Type B pancreatic cell (in vitro differentiated cells): ENCODE measurements at places on chromosomes 4 and X.

DNA sequence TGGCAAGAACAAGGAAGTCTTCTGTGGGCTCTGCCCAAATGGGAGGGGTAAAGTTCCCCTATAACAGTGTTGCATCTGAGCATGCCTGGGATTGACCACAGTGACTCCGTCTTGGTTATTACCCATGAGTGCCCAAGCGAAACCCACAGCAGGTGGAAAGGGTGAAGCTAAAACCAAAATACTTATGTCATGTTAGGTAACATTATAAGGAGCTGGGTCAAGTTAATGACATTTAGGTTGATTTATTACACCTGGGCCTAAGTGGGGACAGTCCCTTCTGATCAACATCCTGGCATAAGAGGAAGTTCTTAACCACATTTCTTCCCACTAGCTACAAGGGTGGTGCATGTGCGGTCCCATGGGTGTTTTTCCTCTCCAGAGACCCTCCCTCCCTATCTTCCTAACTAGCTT is 1.3 kb upstream of the ZNF732 start:
- no peak for DNase-seq

GRCh38 chr4:53925050-53925605 is 139.3 kb downstream of the CHIC2 start:
- DNase-seq: no peak

DNA sequence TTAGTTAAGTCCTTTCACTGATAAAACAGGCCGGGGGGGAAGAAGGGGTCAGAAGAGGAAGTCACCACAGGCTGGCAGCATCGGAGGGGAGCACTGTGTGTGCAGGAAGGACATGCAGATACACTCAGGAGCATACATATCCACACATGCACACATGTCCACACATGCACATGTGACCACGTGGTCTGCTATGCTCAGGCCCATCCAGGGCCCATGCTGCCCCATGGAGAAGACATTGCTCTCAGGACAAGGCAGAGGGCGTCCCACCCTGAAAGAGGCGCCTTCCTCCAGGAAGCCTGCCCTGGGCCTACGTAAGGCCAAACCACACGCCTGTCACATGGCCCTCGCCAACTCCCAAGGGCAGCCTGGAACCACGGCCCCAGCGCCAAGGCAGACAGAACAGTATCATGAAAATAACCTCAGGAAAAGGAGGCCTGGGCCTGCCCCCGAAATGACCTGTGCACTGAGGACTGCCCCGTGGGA is 15.8 kb downstream of the WDR1 start:
- no peak for DNase-seq

GRCh38 chrX:30713061-30713525 is 59.9 kb downstream of the GK start:
- DNase-seq: no peak

DNA sequence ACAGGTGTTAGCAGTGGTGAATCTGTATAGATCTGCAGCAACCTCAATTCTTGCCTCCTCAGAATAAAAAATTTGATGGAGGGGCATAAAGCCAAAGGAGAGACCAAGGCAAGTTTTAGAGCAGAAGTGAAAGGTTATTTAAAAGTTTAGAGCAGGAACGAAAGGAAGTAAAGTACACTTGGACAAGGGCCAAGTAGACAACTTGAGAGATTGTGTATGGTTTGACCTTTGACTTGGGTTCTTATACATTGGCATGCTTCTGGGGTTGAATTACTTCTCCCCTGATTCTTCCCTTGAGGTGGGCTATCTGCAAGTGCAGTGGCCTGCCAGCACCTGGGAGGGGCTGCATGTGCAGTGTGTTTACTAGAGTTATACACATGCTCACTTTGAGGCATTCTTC is 278.8 kb upstream of the NDST3 start:
- DNase-seq: no peak

GRCh38 chr4:100984901-100985300 is 362.4 kb downstream of the PPP3CA start:
- DNase-seq: no peak

- no peak for DNase-seq
Measured at GRCh38 chr4:89021684-89022083, 35.3 kb downstream of the FAM13A start.

- DNase-seq: no peak
Measured at GRCh38 chrX:88560673-88561330, 186.2 kb upstream of the CPXCR1 start.

DNA sequence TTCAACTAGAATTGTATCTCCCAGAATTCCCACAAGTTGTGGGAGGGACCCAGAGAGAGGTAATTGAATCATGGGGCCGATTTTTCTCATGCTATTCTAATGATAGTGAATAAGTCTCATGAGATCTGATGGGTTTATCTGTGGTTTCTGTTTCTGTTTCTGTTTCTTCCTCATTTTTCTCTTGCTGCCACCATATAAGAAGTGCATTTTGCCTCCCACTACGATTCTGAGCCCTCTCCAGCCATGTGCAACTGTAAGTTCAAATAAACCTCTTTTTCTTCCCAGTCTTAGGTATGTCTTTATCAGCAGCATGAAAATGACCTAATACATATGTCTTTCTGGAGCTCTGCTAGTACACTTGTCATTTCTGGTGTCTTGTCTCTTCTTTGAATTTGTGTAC is 22.1 kb upstream of the OR13H1 start:
- DNase-seq: no peak

- no peak for DNase-seq
Measured at GRCh38 chr4:112585977-112586736, 50.6 kb downstream of the ZGRF1 start.

- DNase-seq: no peak
Measured at GRCh38 chrX:138748480-138748879, 37.0 kb upstream of the FGF13 start.

GRCh38 chr4:85092536-85092935 is 126.0 kb upstream of the WDFY3 start:
- DNase-seq: no peak

DNA sequence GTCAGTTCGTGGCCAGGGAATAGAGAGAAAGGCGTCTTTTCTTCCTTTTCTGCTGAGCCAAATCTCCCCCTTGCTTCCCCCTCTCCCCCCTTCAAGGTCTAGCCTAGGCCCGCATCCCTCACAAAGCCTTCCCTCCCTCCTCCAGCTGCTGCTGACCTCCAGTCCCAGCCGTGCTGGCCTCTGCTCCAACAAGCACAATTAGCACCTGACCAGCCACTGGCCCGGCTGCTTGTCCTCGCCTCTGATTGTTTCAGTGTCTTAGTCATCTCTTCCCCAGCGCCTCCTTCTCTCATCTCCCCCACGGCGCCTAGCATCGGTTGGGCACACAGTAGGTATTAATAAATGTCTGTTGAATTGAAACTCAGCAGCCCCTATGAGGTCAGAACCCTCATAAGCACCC is 4.2 kb downstream of the ELF4 start:
- DNase-seq: no peak

DNA sequence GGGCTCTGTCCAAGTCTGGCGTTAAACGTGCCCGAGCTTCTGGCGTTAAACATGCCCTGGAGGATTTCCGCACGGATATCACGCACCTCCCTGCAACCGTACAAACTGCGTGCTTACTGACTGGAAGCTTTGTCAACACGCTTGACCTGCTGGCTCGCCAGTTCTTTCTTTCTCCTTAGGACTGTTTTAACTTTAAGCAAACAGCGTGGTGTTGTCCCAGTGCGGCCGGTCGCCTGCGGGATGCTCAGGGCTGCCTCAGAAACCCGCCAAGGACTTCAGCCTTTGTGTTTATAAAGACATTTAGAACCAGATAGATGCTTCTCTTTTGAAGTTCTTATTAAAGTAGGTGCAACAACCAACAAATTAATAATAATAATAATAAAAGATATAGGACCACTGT is 946.0 kb downstream of the RAB28 start:
- no peak for DNase-seq

DNA sequence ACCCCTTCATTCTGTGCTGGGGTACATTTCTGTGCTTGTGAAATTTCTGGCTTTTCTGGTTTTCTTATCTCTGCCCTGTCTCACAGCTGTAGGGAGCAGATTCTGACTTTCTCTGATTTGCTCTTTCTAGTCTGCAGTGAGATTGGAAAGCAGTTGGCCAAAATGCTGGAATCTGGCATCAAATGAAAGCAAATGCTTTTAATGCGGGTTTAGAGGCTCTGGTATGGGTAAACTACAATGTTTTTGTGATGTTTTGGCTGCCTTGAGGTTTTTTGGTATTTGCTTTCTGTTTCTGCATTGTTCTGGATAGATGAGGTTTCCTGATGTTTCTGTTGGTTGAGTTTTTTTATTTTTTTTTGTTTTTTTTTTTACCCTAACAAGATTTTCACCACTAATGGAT is 23.8 kb downstream of the SMIM20 start:
- no peak for DNase-seq

DNA sequence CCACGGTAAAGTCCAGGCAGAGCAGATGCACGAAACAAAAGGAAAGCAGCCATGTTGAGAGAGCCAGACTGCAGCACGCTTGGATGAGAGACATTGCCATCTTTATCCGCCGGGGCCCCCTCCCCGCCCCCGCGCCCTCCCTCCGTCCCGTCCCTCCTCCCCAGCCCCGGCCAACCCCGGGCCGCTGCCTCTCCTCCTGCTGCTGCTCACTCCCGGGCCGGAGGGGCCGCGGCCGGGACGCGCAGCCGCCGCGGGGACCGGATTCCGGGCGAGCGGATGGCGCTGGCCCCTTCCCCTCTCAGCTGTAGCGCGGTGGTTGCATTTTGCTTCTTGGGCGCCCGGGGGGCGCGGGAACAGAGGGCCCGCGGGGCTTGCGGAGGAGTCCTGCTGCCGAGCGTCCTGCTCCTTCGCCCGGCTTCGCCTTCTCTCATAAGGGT is 542 bp downstream of the RNF150 start:
- DNase-seq: peak; percentile 72

GRCh38 chr4:17736484-17736883 is 44.9 kb downstream of the FAM184B start:
- peak; percentile 7 for DNase-seq

DNA sequence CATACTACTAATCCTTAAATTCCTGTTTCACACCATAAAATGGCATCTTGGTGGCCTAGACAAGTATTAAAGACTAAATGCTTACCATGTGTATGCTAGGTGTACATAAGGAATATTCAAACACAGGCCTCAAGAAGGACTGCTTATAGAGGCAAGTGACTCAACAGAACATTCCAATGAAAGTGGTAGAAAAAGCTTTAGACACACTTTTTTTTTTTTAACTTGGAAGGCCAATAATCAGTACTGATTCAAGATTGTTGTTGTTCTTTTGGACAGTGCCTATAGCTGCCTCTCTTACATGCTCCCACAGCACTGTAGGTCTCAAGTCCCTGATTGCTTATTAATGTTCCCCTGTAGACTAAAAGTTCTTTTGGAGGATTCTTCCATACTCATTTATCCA is 77.6 kb downstream of the FBXL5 start:
- DNase-seq: no peak

DNA sequence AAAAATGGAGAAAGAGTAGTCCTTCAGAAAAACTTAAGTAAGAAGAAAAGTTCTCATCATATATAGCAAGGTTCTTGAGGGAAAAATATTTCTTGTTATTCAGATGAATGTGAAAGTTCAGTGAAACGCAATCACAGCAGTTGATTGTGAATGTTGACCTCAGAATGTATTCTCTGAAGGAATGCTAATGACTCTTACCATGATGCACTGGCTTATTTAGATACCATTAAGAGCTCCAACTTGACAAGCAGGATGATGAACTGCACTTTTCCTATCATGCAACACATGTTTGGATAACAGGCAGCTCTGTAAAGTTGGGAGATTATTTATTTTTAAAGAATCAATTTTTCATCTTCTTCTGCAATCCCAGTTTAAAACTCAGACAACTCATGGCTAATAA is 115.5 kb upstream of the MYOZ2 start:
- no peak for DNase-seq

DNA sequence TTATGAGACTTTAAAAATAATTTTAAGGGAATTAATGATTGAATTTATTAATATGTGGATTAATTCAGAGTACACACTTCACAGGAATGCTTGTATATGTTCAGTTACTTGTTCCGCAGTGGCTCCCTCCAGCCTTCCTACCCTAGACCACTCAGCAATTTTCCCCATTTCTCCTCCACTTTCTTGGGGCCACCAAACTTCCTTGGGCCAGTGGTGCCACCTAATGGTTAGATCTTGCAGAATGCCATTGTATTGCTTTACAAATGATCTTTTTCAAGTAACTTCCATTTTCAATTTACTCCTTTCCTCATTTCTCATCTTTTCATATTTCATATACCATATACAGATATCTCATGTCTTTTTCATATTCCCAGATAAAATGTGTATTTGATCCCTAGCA is 3.6 kb upstream of the RNF175 start:
- DNase-seq: no peak

DNA sequence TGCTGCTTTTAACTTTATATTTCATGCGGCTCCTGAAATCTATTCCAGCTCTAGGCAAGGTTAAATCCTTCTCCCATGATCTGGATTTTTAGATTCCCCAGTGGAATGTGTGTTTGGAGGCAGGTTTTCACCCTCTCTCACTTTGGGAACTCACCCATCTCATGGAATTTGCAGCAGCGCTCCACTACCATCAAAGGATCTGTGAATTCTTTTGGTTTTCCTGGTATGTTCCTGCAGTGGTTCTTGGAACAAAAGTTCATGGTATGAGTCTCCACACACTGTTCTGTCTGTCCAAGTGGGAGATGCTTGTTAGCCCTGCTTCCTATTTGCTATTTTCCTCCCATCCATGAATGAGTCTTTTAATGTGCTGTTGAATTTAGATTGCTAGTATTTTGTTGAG is 14.0 kb downstream of the APOOL start:
- no peak for DNase-seq

GRCh38 chr4:163966612-163967011 is 472.1 kb downstream of the TMA16 start:
- DNase-seq: no peak

- no peak for DNase-seq
Measured at GRCh38 chrX:108699368-108699767, 37.0 kb downstream of the IRS4 start.

GRCh38 chr4:791898-792625 is 33.9 kb downstream of the CPLX1 start:
- DNase-seq: no peak

DNA sequence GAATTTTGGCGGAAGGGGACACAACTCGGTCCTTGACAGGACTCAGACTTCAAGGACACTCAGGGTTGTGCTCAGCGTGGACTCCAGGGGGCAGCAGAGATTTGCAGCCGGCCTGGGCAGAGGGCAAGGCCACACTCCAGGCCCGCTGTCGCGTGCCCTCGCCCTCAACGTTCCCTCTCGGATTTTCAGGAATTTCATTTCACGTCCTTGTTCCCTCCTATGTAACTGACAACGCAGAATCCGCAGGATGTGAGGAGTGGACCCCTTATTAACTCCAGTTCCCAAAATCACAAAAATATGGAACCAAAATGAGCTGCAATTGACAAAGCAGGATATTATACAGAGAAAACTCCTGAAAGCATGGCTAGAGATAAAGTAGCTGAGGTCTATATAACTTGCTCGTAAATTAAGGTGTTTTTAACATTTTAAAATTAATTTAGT is 21.0 kb upstream of the DCTD start:
- DNase-seq: peak; percentile 80

- DNase-seq: no peak
Measured at GRCh38 chr4:169015186-169015623, 5.2 kb upstream of the CBR4 start.

GRCh38 chrX:11558972-11559371 is 106.7 kb downstream of the ARHGAP6 start:
- DNase-seq: no peak
